Renal cortical epithelial cell (primary cell): ENCODE measurements at places on chromosomes 2 and 18.
A peak's percentile ranks its signal among the peaks of the same experiment; 100 is the strongest.

DNA sequence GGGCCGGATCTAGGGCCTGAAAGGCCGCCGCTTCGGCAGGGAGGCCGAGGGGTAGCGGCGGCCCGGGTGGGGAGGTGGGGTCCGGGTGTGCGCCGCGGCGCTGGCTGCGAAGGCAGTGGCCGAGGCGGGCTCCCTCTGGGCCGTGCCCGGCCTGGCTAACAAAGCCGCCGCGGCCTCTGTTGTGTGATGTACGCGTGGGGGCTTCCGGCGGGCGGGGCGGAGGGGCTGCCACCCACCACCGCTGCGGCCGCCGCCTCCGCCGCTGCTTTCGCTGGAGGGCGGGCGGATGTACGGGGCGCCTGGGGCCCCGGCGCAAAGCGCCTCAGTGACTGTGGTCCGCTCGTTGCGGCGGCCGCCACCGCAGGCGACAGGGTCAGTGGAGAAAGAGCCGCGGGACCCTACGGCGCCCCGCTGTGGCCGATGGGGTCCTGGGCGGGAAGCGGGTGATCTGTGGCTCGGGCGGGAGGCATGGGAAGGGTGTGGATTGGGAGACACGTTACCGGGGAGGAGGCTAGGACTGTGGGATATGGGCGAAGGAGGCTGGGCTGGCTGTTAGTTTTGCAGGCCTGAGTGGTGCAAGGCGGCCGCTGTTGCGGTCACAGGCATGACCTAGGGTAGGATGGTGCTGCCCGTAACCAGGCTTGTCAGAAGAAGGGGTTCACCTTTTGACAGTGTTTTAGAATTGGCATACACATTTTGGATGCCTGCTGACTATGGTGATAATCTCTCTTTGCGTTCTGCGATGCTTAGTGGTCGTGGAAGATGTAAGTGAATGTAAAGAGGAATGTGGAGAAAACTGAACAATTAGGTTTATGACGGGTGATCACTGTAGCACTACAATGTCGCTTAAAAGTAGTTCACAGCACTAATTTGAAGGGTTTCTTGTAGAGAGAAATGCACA, 662 bp downstream of the BZW1 start:
- peak; percentile 28 for DNase-seq

DNA sequence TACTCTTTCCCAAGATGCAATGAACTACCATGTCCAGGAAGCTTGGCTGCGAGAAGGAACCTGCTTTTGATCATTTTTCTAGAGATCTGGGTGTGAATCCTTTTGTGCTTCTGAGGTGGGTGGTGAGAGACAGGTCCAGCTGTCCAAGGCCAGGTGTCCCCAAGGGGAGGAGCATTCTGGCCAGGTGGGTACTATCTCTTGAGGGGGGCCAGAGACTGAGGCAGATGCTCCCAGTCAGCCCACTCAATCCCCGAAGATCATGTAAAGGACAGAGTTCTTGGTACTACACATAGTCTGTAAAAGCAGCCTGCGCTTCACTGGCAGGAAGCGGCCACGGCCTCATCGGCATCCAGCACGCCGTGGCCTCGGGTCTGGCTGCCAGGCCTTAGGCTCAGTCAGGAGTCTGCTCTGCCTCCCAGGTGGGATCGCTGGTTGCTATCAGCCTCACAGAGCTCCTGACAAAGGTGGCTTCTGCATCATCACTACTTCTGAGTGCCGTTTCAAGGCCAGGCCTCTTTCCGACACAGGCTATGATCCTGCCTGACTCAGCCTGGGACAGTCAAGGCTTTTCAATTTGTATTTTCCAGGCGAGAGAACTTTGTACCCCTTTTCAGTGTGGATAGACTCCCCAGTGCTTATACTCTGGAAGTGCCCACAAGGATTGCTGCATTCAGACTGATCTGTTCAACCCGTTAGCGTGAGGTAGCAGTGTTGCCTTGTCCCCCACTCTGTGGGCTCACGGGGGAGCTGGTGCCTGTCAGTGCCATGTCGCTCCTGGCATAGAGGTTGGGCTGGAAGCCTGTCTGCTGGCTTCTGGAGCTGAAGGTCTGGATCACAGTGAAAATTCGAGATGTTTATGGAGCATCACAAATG, 29.1 kb downstream of the STK25 start:
- no peak for DNase-seq

GRCh38 chr2:228359473-228359872, 178.0 kb upstream of the SPHKAP start:
- DNase-seq: no peak

DNA sequence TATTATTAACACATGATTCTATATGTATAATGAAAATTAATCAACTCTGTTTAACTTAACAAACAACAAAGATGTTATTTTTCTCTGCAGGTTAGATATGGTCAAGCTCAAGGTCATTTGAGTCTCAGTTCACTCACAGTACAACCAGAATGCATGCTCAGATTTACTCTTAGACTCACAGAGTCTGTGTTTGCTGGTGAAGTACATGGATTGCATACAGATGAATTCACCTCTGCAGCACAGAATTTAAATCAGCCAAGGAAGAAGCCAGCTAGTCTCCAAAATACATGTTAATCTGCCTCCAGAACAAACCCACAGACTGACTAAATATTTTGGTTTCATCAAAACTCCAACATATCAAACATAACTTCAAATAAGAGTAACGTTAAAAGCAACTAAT, 424.5 kb downstream of the RAD51AP2 start:
- DNase-seq: no peak

GRCh38 chr2:17747684-17748452, 5.7 kb downstream of the SMC6 start:
- peak; percentile 47 for DNase-seq

GRCh38 chr2:240737512-240737911, 45.8 kb downstream of the AQP12A start:
- DNase-seq: no peak
